Activated gamma-delta T cell treated with anti-CD3 and anti-CD28 coated beads, Interleukin-2, amount 50 U/mL, for 16 hours (primary cell): ENCODE measurements at places on chromosomes 5 and 9.

DNA sequence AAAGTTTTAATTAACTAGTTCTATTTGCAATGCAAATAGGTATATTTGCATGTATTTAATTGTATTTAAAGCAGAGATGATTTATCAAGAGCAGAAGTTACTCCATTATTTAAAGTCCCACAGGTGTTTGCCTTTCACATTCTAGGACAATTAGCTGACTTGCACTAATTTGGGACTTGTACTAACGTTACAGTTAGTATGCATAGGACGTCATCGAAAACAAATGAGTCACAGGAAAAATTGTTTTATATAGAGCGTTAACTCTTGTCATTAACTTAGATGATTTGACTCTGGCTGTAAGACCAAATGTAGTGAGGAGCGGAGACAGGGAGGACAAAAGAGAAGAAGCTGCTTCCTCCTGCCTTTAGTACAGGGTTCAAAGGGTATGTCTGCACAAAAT is 126.1 kb upstream of the IFNE start:
- DNase-seq, result no peak

- DNase-seq, result no peak
Observed at GRCh38 chr9:37921546-37922300, 17.8 kb upstream of the SLC25A51 start.

- no peak for DNase-seq
Observed at GRCh38 chr5:154948313-154948712, 7.4 kb downstream of the MRPL22 start.

GRCh38 chr9:35778496-35778895 is 12.9 kb upstream of the NPR2 start:
- DNase-seq, result no peak
